ELR (cell line): ENCODE measurements at places on chromosomes 11 and 22.

GRCh38 chr22:27314276-27314807 lies 487.2 kb downstream of the MN1 start:
- DNase-seq: no peak

DNA sequence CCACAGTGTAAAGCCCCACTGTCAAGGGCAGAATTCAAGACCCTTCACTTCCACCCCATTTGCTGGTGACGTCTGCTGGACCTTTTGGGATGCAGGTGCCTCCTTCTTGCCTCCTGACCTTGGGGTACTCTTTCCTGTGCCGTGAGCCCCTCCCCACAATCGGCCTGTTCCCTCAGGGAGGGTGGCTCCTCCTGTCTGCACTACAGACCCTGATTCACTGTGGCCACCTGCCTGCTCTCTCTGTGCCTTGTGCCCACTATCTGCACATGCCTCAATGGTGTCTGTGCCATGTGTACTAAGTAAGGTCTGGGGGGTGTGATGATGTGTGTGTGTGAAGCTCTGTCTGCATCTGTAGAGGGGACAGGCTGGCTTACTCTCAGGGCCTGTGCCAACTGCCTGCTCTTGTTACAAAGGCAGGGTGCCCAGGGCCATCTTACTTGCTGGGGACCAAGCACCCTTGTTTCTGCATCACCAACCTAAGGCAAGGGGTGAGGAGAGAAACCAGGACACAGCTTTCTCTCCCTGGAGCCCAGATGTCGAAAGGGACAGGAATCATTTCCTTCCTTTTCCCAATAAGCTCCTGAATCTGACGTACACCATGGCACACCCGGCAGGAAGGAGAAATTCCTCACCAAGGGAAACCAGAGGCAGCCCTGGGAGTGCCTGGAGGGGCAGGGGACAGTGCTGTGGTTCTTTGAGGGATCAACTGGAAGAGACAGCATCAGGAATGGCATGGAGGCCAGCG lies 3.7 kb downstream of the PPM1F start:
- no peak for DNase-seq

DNA sequence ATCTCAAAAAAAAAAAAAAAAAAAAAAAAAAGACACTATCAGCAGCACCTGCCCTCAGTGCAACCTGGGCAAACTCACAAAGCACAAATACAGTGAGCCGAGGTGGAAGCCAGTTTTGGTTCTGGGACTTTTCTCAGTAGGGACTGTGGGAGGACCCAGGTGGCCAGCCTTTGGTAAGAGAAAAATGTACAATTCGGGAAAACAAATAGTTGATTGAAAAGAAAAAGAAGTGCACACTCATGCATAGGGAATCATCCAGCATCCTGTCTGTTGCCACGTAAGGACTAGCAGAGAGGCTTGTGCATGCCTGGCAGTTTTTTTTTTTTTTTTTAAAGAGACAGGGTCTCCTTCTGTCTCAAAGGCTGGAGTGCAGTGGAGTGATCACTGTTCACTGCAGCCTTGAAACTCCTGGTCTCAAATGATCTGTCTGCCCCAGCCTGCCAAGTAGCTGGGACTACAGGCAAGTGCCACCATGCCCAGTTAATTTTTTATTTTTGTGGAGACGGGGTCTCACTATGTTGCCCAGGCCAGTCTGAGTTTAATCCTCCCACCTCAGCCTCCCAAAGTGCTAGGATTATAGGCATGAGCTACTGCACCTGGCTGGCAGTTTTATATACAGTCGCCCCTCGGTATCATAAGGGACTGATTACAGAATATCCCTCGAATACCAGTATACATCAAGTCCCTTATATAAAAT lies 36.7 kb downstream of the TPST2 start:
- DNase-seq: peak; percentile 93

DNA sequence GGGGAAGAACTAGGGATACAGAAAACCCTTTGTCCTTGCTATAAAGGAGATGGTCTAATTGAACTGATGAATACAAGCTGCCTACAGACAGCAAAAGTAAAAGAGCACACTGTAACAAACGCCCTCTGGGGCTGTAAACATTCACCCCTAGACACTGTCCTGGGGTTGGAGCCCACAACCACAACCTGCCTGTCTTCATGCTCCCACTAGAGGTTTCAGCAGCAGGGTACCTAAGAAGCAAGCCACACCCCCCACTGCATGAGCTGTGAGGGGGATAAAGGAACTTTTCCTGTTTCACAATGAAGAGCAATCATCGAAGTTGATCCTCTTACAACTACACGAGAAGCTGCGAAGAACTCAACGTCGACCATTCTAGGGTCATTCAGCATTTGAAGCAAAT lies 90.5 kb upstream of the LUZP2 start:
- DNase-seq: no peak

GRCh38 chr11:117328375-117329010 lies 839 bp downstream of the CEP164 start:
- peak; percentile 57 for DNase-seq

GRCh38 chr11:58844361-58845005 lies at the start of gene GLYATL2:
Gene GLYATL2, minus strand, starts transcription at chr11:58844704. Its CDS starts 5,092 bp downstream, at chr11:58839612.
- no peak for DNase-seq

DNA sequence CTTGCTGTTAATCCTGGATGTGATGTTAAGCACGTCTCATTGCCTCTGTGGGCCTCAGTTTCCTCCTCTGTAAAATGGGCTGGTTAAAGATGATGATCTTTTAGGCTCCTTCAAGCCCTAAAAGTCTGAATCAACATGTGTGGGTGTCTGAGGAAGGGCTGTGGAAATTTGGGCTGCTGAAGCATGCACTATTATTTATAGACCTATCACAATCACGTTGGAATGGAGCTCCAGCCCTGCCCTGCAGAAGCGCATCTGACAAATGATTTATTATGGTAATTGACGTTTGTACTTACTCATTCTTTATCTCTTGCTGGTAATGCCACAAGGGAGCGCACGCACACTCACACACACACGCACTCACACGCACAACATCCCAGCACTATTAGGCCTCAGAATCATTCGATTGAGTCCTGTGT lies 20.4 kb downstream of the P2RX3 start:
- no peak for DNase-seq

DNA sequence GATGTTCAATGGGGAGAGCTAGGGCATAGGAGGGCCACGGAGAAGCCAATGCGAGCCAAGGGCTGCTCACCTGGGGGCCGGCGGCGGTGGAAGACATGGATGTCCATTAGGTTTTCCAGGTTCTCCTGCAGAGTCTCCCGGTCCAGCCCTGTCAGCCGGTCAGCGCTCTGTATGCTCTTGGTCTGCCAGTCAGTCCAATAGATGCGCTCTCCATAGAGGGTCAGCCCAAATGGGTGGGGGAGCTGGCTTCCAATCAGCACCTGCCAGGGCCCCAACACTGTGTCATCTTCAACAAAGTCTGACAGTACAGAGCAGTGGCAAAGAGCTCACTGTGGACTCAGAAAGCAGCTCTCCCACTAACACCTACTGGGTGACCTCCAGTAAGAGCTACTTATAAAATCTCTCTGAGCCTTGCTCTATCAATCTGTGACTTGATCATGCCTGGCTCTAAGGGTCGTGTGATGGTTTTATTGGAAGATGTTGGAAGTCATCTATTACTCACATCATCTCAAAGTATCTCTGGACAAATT lies 33.0 kb upstream of the CKAP5 start:
- no peak for DNase-seq

DNA sequence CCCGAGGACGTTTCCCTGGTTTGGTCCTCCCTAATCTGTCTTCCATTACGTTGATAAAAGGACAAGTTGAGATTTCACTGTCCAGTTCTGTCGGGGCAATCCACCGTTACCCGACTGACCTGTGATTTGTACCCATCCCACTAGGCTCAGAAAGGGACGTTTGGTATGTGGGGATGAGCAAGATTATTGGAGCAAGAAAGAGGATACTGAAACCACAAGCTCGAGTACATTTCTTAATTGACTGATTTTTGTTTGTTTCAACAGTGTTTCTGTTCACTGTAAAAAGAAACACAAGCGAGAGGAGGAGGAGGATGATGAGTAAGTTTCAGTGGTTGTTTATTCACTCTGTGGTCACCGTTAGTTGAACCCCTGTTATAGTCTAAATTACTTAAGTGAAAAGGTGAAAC lies 969 bp downstream of the CCDC117 start:
- no peak for DNase-seq

- DNase-seq: no peak
Measured at GRCh38 chr11:14638561-14638960, 5.0 kb upstream of the PDE3B start.

GRCh38 chr11:14577835-14578529 lies 57.8 kb upstream of the PSMA1 start:
- no peak for DNase-seq

DNA sequence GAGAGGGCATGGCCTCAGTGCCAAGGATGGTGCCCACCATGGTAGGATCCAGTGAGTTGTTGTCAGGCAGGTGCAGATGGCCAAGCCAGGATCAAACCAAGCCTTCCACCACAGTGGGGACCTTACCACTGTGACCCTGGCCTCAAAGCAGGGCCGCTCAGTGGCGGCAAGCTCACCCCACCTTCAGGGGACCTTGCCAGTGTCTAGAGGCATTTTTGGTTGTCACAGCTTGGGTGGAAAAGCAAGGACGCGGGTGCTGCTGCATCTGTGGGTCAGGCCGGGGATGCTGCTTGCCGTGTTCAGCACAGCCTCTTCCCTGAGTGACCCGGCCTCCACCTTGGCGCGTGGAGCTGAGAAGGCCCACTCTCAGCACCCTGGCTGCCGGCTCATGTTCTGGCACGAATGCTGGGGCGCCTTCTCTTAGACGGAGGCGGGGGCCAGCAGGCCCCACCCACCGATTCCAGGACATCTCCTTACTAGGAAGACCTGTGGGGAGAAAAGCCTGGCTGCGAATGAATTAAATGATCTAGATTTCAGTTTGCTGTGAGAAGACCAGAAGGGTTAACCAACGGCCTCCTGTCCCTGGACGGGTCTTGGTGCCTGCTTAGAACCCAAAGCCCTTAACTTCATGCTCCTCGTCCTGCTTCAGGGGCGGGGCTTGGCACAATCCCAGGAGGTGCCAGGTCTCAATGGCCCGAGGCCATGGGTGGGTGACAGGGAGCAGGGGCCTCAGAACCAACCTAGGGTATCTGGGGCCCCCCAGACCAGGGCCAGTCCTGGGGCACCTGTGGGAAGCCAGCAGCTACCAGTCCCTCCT lies 18.9 kb downstream of the TRMU start:
- DNase-seq: no peak

DNA sequence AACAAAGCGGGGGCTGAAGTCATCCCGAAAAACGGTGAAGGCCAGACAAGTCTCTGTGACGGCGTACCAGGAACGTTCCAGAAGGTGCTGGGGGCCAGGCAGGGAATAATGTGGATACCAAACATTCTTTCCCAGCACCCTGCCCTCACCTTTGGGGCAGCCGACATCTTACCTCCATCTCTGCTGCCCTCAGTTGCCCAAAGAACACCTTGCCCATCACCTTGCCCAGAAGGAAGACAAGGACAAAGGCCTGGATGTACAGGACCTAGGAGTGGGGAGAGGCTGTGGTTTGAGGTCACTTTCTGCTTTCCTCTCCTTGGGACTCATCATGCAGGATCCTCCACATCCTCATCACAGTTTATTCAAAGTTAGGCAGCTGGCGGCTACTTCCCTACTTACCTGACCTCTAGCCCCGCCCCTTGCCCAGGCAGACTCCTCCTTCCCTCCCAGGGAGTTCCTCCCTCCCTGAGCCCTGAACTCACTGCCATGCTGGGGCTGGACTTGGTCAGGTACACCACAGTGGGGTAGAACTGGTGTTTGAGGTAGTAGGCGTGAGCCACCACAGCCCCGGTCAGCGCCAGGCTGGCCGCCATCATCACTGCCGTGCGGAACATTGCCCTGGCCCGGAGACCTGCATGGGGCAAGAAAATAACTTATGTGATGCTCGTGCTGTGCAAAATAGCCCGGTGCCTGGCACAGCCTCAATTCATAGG lies 1.2 kb downstream of the SYVN1 start:
- peak; percentile 37 for DNase-seq

DNA sequence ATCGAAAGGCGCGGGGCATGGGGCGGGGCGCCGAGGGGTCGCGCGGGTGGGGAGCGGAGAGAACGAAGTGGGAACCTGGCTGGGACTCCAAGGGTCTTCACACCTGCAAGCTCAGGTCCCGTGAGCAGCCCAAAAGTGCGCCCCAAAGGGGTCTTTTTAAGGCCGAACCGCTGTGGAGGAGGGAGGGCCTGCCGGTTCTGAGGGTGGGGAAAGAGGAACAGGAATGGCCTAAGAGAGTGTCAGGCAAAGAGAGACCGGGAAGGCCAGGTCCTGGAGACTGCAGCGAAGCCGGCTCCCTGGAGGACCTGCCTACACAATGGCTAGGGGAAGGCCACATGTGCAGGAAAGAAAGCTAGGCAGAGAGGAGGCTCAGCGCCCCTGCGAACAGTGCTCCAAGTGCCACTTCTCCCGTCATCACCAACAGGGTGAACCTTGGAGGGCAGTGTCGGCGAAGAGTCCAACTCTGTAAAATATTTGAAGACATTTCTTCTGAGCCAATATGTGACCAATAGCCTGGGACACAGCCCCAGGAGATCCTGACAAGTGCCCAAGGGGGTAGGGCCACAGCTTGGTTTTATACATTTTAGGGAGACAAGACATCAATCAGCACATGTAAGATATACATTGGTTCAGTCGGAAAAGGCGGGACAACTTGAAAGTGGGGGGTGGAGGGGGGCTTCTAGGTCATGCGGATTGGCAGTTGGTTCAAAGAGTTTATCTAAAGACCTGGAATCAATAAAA lies 710 bp upstream of the DGCR2 start:
- DNase-seq: peak; percentile 40

DNA sequence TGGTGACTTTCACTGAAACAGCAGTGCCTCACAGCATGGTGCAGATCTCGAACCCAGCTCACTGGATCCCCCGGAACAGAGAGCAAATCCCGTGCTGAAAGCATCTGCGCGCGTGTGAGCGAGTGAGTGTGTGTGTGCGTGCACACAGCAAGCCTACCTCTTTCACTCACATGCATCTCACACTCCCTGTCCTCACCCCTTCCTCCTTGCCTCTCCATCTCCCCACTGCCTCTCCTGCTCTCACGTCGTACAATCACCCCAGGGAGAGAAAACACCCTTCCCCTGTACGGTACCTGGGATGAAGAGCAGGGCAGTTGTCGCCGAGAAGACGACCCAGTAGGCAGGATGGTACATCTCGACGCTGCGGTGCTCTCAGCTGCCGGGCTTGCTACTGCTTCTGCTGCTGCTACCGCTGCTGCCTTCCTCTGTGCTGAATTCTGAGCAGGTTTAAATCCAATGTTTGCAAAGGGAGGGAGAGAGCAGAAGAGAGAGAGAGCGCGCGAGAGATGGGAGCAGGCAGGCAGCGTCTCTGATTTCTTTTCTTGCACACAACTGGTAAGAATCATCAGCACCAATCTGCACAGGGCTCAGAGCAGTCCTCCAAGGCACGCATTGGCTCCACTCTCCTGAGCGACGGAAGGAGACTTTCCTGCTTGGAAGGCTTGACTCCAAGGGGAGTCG lies at the start of gene OPCML:
Gene OPCML (minus strand): TSS at position 531 of the 681 bp plus-strand sequence.
- DNase-seq: no peak

DNA sequence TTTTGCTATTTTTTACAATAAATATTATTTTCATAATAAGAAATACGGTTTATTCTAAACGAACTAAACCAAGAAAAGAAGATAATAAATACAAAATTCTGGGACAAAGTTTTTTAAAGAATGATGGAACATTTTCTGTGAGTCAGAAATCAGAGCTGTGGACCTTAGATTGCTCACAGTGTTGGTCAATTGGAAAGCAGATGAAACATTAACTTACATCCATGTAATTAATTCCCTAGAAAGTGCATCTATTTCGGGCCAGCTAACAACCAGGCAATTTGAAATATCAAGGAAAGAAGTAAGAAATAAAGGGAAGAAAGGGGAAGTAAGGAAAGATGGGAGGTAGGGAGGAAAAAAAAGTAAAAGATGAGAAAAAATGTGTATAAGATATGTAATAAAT lies 1569.8 kb upstream of the TENM4 start:
- DNase-seq: no peak
